ENCODE measurements at places on chromosomes 1 and 21.
A peak's percentile ranks its signal among the peaks of the same experiment; 100 is the strongest.

- peak; percentile 92 for DNase-seq
Observed at GRCh38 chr1:87331365-87332241, 2.9 kb downstream of the LMO4 start.

GRCh38 chr1:21576798-21577187 is 67.6 kb downstream of the ALPL start:
- no peak for DNase-seq

- DNase-seq, result no peak
Observed at GRCh38 chr1:212139526-212140135, 104.1 kb downstream of the DTL start.

GRCh38 chr1:55064071-55064581 is 24.8 kb downstream of the PCSK9 start:
- DNase-seq, result peak; percentile 48
